ENCODE measurements at places on chromosomes 12 and 14.

DNA sequence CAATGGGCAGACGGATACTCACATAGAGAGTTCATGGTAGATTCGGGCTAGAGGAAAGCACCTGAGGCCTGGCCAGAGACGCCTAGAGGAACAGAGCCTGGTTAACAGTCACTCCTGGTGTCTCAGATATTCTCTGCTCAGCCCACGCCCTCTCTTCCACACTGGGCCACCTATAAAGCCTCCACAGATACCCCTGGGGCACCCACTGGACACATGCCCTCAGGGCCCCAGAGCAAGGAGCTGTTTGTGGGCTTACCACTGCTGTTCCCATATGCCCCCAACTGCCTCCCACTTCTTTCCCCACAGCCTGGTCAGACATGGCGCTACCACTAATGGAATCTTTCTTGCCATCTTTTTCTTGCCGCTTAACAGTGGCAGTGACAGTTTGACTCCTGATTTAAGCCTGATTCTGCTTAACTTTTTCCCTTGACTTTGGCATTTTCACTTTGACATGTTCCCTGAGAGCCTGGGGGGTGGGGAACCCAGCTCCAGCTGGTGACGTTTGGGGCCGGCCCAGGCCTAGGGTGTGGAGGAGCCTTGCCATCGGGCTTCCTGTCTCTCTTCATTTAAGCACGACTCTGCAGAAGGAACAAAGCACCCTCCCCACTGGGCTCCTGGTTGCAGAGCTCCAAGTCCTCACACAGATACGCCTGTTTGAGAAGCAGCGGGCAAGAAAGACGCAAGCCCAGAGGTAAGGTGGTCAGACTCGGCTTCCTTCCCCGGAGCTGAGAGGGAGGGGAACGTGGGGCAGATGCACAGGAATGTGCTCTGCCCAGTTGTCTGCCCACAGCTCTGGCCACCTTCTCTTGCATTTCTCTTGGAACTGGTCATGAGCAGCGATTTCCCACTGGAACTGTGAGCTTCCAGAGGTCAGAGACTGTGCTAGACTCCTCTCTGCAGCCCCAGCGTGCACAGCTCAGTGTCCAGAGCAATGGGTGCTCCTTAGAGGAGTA, at the start of gene CD4:
TSS of gene CD4 (plus strand) at position 557 of the 953 bp plus-strand sequence. CDS start 10,611 bp downstream, outside the sequence.
- DNase-seq: peak; percentile 70

GRCh38 chr12:38761636-38762342, 143.6 kb downstream of the CPNE8 start:
- no peak for DNase-seq

DNA sequence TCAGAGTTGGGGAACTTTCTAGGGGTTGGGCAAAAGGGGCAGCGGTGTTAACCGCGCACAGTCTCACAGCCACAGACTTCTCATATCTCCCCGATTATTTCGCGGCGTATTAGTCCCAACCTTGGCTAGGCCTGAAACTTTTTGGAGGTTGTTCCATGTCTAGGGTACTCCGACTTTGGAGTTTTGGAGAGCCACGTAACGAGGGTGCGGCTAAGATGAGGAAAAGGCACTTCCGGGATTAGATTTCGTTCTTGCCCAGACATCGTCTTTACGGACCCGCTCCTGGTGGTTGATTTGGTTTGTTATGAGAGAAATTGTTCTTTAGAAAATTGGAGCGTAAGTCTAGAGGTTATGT, 513 bp downstream of the CCNK start:
- no peak for DNase-seq

DNA sequence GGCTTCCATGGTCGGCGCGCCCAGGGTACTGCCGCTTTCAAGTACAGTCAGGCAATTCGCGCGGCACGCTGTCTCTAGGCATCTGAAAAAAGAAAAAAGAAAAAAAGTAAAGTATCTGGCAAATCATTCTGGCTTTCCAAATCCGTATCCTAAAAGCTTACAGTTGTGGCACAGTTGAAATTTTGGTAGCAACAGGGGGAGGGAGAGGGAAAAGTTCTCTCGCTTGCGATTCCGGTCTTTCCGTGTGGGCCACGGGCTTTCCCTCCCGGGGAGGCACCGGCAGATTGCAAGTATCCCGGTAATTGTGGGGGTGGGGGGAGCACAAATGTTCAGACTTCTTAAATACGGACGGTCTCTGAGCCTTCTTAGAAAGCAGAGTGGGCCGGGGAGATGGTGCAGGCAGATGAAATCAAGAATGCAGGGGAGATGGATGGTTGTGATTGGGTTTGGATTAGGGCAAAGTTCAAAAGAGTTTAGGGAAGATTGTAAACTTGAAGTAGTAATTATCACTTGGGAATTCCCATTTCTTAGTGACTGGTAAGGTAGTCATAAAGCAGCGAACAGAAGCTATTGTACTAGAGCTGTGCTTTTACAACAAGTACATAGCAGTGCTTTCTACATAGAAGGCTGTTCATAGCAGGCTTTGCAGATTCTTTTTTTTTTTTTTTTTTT, 1.2 kb downstream of the SOCS2 start:
- DNase-seq: no peak

GRCh38 chr12:90281154-90281868, 572.7 kb upstream of the ATP2B1 start:
- no peak for DNase-seq

DNA sequence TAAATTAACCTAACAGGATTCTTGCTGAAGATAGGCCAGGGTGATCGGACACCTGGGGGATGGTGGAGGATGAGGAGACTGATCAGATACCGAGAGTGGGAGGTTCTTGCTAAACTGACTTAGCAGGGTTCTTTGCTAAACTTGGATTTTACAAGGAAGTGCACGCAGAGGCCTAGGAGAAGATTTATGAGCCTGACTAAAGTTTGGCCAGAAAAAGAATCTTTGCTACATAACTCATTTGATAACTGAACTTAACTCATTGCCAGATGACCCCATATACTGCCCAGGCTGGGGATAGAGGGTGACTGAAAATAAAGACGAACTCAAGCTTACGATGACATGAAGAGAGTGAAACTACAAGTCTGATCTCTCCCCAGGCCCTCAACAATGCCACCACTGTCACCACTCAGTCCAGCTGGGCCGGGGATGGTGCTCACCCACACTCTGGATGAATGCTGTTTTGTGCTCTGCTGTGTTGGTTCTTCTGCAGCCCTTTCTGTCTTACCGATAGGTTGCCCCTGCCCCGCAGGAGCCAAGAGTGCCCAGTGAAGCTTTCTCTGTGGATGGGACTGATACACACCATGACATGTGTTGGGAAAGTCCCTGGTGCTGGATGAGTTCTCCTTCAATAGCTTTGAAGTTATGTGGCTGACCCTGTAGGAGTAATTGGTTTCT, 29.0 kb downstream of the PPFIBP1 start:
- no peak for DNase-seq

DNA sequence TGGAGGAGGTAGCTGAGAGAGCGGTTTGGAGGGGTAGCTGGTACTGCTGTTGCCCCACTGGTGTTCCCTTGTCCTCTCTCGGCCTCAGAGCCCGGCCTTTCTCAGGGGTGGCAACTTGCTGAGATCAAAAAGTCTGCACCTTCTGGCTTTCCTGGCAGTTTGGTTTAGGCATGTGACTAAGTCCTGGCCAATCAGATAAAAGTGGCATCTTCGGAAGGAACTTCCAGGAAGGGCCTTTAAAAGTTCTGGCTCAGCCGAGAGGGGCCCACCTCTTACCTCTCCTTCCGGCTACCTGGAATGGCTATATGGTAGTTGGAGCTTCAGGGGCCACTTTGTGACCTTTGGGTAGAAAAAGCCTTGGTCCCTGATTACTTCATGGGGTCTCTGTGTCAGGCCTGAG, 152.6 kb downstream of the GLT1D1 start:
- DNase-seq: no peak

- no peak for DNase-seq
Observed at GRCh38 chr12:10453156-10453555, at the start of gene KLRC1. KLRC1 (minus strand) TSS chr12:10453377; CDS start chr12:10451156, 2,221 bp downstream.
